Inflammatory macrophage treated with lipopolysaccharide for 4 hours (primary cell): ENCODE measurements at places on chromosomes 11 and 22.

DNA sequence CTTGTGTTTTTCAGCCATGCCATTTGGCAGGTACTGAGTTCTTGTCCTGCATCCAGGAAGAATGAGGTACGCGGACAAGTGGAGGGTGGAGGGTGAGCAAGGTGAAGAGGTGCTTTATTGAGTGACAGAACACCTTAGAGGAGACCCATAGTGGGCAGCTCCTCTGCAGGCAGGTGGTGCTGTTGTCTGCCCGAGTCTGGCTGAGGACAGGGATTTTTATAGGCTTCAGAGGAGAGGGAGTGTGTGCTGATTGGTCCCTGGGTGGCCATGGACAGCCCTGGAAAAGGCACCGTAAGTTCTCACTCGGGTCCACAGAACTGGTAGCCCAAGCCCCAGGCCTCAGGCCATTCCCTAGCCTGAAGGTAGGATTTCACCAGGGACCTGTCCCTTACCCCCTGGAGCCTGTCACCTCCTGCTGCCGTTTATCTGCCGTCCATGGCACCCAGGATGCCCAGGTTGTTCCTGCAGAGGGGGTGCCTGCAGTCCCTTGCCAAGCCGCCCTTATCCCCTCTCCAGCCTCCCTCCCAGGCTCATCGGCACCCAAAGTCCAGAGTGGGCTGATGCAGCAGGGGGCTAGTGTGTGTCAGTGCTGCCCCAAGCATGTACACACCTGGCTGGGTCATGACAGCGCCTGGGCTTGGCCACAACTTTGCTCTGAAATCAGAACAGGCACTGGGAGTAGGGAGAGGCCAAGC lies 213.6 kb downstream of the LRRC4C start:
- no peak for DNase-seq

- no peak for DNase-seq
Measured at GRCh38 chr22:41280065-41280464, 5.9 kb downstream of the RANGAP1 start.

- no peak for DNase-seq
Measured at GRCh38 chr11:24521601-24522000, 24.7 kb downstream of the LUZP2 start.

GRCh38 chr22:20803696-20804324 lies 29.9 kb downstream of the SERPIND1 start:
- no peak for DNase-seq

DNA sequence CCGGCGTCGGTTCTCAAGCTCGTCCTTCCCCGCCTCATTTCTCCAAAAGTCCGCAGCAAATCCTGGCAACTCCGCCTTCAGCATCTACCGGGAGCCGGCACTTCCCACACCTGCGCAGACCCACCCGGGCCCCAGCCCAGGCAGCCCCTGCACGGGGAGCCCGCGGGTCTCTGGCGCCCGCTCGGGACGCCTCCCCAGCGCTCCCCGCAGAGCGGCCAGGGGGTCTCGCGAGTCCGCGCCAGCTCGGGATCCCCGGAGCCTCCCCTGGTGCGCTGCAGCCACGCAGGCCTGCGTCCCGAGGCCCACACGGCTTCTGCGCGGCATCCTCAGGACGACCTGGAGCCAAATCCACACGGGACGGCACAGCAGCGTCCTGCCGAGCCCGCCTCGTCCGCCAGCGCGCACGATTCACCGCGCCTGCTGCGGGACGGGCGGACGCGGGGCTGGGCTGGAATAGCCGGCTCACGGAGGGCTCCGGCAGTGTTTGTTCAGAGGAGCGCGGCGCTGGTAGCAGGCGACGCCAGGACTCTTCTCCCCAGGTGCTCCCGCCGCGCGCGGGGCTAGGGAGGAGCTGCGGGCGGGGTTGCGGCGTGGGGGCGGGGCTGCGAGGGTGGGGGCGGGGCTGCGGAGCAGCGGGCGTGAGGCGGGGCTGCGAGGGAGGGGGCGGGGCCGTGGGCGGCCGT lies 816 bp upstream of the PHRF1 start:
- no peak for DNase-seq

DNA sequence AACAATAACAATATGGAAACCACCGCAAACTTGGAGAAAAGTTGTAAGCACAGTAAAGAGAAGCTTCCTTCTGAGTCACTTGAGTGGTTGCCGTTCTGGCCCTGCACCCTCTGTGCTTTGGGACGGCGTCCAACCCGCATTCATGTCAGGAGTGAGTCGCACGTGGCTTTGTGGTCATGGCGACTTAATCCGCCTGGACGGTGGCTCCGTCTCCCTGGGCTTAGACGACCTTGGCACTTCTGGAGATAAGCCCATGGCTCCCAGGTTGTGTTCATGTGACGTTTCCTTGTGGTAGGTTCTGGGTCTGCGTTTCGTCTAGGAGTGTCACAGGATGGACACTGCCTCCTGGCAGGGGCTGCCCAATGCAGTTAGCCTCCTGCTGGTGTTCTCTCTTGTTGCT lies 40.5 kb downstream of the TPCN2 start:
- no peak for DNase-seq

DNA sequence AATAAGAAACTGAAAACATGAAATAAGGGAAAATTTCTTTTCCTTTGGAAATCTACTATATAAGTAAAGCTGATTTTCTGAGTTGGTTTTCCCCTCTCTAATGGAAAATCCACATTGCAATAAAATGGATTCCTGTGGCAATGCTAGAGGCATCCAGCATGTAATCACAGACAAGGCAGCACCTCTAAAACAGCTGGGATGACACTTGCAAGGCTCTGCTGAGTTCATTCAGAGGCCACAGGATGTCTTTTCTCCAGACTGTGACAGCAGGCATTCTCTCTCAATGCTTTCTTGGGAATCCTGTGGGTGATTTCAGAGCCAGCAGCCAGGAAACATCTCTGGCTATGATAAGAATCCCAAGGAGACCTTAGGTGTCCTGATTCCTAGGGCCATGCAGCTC lies 201.3 kb upstream of the BLID start:
- peak; percentile 25 for DNase-seq

- DNase-seq, result no peak
Measured at GRCh38 chr22:45972091-45972888, 4.7 kb downstream of the WNT7B start.

DNA sequence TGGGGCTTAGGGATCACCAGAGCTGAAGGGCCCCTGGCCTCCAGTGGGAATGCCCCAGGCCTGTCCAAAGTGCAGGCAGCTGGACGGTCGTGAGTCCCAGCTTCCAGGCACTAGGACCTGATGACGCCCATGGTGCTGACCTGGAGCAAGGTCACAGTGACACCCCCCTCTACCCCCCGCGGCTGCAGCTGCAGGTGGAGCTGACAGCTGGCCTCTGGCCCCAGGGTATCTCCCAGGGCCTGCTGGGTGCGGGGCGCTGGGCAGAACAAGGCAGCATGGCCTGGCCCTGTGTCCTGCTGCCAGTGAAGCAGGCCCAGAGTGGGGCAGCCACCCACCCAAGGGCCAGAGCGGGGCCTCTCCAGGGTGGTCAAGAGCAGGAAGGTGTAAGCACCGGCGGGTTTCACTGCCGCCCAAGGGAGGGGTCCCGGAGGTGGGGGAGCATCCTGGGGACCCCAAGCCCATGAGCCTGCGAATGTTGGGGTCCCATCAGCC lies 553 bp upstream of the TCIRG1 start:
- no peak for DNase-seq

GRCh38 chr11:10483584-10483983 lies 28.5 kb downstream of the AMPD3 start:
- DNase-seq, result no peak

GRCh38 chr22:28222976-28223745 lies 304.1 kb upstream of the PITPNB start:
- no peak for DNase-seq

DNA sequence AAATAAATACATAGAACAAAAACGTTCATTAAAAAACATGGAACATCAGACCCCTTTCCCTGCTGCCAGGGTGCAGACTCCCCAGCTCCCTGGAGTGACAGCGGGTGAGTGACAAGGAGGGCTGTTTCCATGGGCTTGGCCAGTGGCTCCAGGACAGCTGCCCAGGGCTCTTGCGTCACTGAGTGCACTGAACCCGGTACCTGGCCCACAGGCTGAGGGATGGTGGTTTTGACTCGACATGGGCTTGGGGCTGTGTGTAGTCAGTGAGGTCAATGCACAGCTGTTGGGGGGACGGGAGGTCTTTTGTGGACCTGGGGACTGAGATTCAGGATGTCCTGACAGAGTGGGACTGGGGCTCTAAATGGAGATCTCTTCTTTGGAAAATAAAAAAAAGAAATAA lies 142.1 kb upstream of the B3GAT1 start:
- DNase-seq, result no peak

GRCh38 chr11:7609015-7609414 lies 64.3 kb downstream of the CYB5R2 start:
- no peak for DNase-seq

DNA sequence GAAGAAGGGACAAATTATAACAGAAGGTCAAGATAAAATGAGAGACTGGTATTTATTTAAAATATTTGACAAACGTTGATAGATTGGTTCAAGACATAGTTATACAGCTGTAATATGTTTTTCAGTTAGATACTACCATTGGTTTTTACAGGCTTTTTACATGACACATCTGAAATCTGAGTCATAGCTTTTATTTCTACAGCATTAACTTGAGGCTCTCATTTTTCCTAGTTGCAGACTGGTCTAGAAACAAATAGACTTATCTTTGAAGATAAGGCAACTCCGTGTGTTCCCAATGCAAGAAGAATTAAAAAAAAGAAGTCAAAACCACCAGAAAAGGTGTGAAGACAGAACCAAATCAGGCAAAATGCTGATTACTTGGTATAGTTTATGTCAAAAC lies 31.3 kb downstream of the CEP57 start:
- DNase-seq, result no peak

- DNase-seq, result peak; percentile 49
Measured at GRCh38 chr11:123519055-123519796, 89.2 kb downstream of the GRAMD1B start.

DNA sequence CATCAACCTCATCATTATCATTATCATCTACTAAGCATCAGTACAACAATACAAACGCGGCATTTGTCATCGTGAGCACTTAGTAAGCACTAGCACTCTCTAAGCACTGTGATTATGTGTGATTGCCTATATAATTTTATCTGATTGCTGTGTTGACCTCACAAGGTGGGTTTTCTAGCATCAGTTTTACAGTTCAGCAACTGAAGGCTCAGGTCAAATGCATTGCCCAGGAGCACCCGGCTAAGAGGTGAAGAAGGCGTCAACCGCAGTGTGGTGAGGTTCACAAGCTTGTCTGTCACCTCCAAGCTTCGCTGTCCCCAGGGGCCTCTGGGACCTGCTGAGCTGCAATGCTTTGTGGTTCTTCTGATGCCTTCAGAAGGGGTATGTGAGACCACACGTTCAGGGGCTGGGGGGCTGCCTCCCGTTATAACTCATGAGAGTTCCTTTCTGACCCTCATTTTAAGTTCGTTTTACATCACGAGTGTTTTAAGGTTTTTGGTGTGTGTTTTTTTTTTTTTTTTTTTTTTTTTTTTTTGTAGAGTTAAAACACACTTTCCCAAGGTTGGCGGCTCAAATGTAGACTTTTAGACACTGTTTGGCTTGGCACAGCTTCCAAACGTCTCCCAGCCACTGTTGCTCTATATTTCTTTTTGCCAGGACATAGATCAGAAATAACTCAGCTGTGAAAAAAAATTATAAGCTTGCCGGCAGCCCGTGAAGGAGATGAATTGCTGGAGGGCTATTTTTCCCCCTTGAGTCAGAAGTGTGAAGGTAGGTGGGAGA lies 33.8 kb upstream of the SCUBE1 start:
- DNase-seq, result no peak

GRCh38 chr11:22508665-22509064 lies 117.0 kb downstream of the FANCF start:
- DNase-seq, result no peak

- peak; percentile 82 for DNase-seq
Measured at GRCh38 chr11:65110354-65110861, 1.3 kb upstream of the TM7SF2 start.

- peak; percentile 85 for DNase-seq
Measured at GRCh38 chr22:32164075-32164860, 5.2 kb upstream of the C22orf42 start.

- no peak for DNase-seq
Measured at GRCh38 chr22:48687606-48688005, 1140.1 kb downstream of the BRD1 start.

GRCh38 chr11:116687458-116688201 lies 85.2 kb downstream of the BUD13 start:
- DNase-seq, result no peak
